Activated CD8-positive, alpha-beta T cell treated with anti-CD3 and anti-CD28 coated beads, Interleukin-2, amount 10 ng/mL, durations not matched to agents 7 days and 5 days (primary cell): ENCODE measurements at places on chromosomes 5 and 9. TPM values are rescaled to one million over a fixed set of nuclear protein-coding genes. Genes with fewer than 3 reads are reported as not detected.

Gene PRDM9
- total RNA-seq, result not detected

Gene HCN1
- total RNA-seq, result not detected

Gene KCNIP1
- not detected for total RNA-seq

Gene SLC34A3
- not detected for total RNA-seq

Gene IL13
- 1.6 TPM for total RNA-seq

Gene FBXL7
- not detected for total RNA-seq

Gene C9orf153
- 0.42 TPM for total RNA-seq

Gene TRIM36
- total RNA-seq, result 0.13 TPM

Gene MSMP
- total RNA-seq, result 0.89 TPM

Gene DPM2
- total RNA-seq, result 53.8 TPM
